ENCODE measurements at places on chromosomes 4 and X.

DNA sequence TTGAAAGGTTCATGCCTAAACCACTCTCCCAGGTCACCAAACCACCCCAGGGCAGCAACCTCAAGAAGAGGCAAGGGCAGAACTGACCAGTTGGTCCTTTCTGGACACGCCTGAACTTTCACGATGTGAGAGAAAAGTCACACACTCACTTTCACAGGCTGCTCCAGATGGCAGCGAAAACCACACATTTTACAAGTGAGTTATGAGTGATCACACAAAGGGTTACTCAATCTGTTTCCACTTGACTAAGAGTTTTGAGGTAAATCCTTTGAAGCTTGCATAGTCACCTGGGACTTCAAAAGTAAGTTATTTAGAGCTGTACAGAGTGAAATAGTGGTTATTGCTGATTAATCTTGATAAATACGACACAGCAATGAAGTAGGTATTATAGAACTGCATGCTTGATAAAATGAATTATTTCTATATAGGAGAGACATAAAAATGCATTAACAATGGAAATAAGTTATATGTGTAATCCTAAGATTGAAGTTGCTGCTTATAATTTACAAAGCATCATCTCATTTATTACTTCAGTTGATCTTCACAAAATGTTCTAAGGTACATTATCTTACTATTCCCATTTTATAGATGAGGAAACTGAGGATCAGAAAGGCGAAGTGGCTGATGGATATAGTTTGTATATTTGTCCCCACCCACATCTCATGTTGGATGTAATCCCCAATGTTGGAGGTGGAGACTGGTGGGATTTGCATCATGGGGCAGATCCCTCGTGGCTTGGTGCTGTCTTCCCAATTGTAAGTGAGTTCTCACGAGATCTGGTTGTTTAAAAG lies 103.0 kb upstream of the KLF3 start:
- no peak for DNase-seq

- no peak for DNase-seq
These were observed 99.4 kb upstream of the IL1RAPL1 start for GRCh38 chrX:28487818-28488217.

GRCh38 chrX:57899064-57899463 lies 11.2 kb downstream of the ZXDA start:
- no peak for DNase-seq

GRCh38 chr4:131764730-131765129 lies 1384.4 kb upstream of the PCDH10 start:
- DNase-seq: no peak

DNA sequence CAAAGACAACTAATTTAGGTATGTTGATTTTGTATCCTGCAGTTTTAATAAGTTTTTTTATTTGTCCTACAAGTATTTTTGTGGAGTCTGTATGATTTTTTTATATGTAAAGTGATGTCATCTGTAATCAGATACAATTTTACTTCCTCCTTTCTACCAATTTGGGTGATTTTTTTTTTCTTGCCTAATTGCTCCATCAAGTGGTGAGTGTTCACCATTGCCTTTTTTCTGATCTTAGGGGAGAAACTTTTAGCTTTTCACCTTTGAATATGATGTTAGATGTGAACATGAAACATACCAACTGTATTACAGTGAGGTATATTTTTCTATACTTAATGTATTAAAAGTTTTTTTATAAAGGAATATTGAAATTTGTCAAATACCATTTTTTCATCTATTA lies 362.3 kb downstream of the PABPC4L start:
- no peak for DNase-seq

GRCh38 chrX:43590150-43590549 lies 65.9 kb upstream of the MAOA start:
- DNase-seq: no peak

- DNase-seq: no peak
These were observed 3.9 kb upstream of the DTHD1 start for GRCh38 chr4:36277533-36277932.

- DNase-seq: no peak
These were observed 118.8 kb downstream of the GABRA2 start for GRCh38 chr4:46270986-46271596.

DNA sequence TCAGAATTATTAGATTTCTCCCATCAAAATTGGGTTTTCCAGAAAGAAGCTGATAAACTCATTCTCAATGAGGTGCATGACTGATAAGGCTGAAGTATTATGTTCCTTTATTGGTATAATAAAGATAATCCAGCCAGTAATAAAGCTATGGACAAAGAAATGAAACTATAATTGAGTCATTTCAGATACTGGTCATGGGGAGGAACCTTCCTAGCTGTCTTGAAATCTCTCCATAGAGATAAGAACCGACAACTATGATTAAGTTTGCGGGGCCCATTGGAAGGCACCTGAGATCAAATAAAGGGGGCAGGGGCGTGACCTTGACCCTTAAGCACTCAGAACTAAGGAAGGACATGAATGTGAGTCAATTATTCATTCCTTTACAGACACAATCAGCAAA lies 47.8 kb downstream of the RAI2 start:
- DNase-seq: no peak

DNA sequence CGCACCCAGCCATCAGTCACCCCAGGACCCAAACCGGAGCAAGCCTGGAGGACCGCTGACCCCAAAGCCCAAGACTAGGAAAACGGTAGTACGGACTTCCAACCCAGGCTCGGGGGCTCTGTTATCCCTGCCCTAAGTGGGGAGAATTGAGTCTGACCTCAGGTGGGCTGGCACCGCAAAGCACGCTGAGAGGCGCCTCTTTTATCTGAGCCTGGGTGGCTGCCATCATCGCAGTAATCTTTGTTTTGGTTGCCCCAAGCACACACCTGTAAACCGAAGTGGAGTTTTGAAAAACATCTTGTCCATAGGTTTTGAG lies 894 bp upstream of the SH3RF1 start:
- DNase-seq: no peak

DNA sequence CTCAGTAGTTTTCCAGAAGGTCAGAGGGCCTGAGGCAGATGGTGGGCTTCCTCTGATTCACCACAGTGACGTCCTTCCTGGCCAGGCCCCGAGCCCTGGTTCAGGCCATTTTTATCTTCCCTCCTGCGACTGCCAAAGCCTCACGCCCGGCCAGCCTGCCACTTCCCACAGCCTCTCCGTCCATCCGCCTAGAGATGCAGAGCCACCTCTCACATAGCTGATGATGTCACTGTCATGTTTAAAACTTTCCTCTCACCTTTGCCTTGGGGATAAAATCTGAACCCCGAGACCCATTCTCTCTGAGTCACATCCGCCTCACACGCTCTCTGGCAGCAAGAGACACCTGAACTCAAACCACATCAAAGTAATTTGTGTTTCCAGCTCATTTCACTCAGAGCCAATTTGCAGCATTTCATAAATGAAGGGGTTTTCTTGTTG lies 175.3 kb downstream of the QDPR start:
- DNase-seq: peak; percentile 58

DNA sequence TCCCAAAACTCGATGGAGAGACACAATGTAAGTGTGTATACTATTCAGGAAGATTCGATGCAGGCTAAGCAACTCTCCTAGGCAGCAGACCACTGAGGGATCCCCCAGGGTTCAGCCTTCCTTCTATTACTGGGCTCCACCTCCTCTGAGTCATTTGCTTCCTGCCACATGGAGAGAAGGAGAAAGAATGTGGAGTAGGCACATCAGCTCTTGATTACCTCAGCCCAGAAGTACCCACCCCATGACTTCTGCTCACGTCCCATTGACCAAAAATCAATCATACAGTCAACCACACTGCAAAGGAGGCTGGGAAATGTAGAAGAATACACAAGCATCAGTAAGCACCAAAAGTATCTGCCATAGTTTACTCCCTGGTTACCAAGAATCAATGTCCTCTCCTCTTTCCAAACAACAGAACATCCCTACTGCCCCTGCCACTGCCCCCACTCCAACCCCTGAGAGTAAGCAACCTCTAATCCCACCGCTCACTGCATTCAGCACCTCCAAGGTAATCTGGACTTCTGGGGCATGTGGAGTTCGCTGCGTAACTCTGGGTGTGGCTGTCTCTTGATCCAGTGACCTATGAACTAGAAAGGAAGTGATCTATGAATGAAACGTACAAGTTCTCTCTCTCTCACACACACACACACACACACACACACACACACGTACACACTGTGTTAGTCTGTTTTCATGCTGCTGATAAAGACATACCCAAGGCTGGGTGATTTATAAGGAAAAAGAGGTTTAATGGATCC lies 91.2 kb upstream of the C1QTNF7 start:
- no peak for DNase-seq

- DNase-seq: no peak
These were observed at the start of gene STS for GRCh38 chrX:7147413-7147977. Gene STS, plus strand, starts transcription at chrX:7147712. Its CDS starts 105,488 bp downstream, at chrX:7253200.

- DNase-seq: no peak
These were observed 26.8 kb downstream of the DOCK11 start for GRCh38 chrX:118522230-118522926.

DNA sequence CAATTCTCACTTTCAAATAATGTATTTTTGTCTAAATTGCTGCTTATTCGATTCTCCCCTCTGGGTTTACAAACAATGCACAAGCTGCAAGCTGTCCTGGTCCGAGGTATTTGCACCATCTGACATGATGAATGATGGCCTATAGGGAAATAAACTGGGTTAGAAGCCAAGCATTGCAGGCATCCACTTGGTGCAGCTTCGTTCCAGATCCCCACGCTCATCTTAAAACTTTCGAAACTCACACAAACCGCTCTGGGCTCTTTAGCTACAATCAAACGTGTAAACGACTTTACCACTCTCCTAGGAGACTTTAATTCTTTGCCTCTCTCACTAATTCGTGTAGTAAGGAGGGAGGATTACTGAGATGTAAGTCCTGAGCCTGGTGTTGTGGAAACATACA lies 19.0 kb downstream of the PHKA2 start:
- no peak for DNase-seq

DNA sequence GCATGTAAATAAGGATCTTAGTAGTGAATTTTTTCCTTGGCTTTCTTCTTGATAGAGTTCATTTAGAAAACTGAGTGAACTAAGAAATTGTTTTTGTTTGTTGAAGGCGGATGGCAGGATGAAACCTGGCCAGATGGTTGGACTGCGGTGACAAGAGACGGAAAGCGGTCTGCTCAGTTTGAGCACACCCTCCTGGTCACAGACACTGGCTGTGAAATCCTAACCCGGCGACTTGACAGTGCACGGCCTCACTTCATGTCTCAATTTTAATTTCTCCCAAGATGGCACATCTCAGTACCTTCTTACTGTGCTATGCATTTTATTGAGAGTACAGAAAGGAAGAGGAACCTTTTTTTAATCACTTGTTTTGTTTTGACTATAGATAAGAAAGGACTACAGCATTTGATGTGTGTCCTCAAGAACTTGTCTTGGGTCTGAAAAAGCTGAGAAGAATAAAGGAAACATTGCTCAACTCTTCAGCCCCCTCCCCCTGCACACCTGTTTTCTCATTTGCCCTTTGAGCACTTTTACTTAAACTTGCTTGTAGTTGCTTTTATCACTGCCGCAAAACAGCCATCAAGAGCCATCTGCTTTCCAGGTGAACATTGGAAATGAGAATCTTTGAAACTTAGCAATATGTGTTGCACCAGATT lies 27.4 kb downstream of the ADH5 start:
- DNase-seq: no peak

- DNase-seq: no peak
These were observed 135.3 kb downstream of the SHROOM3 start for GRCh38 chr4:76570141-76570973.

DNA sequence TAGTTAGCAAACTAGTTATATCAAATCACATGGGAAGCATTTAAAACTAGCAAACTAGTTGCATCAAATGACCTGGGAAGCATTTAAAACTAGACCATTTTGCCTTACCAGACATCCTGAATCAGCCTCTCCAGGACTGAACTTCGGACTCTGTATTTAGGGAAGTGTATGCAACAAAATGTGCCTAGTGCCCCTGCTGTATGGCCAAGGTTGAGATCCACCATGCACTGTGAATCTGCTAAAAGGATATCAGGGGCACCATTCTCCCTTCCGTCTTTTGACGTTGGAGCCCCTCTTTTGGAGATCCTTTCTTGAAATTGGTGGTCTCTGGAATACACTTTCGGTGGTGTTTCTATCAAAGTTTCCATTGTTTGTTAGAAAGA lies 49.5 kb downstream of the CCNI start:
- DNase-seq: no peak

DNA sequence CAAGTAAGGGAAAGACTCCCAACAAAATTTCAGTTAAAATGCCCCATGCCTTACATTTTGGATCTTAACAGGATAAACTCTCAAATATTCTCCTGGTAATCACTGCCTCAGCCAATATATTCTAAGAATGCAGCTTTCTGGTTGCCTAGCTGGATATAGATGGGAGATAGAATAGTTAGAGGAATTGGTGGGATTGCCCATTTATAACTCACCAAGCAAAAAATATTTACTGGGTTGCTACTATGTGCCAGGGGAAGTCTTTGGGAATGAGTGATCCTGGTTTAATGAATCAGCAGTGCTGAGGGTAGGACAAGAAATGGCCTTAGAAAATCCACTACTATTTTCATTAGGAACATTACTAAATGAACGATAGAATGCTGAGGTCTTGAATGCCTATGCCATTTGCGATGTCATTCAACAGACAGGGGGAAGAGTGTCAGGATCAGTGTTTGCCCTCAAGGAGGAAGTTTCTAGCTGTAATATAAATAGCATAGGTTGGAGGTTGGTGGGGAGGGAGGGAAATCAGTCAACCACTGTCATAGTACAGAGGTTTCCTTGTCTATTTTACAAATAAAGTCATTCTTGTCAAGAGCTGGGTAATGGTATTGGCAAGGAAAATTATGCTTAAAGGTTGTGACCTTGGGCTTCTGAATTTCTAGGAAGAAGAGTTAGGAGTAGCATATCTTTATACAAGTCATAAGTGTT lies 63.5 kb downstream of the ENOPH1 start:
- DNase-seq: no peak

GRCh38 chr4:124322234-124323065 lies 390.1 kb downstream of the ANKRD50 start:
- no peak for DNase-seq

DNA sequence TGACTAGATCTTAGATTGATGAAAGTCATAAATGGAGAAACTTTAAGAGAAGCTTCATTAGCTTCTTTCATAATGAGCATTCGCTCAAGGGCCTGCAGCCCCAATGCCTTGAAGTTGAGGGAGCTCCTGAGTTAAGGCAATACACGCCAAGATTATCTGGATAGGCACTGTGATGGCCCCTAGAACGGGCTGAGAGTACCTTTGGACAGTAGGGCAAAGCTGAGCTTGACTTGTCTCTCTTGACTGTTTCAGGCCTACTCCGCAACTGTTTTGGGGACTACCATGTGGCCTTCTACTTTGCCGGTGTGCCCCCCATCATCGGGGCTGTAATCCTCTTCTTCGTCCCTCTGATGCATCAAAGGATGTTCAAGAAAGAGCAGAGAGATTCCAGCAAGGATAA lies 83.3 kb downstream of the RLIM start:
- no peak for DNase-seq

DNA sequence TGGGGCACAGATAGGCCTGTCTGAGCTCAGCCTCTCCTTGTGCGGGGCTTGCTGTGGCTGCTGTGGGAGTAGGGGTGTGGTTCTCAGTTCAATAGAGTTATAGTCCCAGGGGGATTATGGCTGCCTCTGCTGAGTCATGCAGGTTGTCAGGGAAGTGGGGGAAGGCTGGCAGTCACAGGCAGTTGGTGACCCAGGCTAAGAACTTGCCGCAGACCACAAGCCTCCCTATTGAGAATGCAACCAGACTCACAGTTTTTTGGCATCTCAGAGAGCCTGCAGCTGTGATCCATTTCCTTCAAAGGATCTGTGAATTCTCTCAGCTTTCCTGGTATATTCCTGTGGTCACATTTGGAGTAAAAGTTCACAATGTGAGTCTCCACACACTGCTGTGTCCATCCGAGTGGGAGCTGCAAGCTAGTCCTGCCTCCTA lies 364.9 kb downstream of the ZNF674 start:
- DNase-seq: no peak

GRCh38 chr4:155703486-155704247 lies 37.0 kb downstream of the GUCY1A1 start:
- no peak for DNase-seq

All from stimulated activated CD4-positive, alpha-beta T cell treated with anti-CD3 and anti-CD28 coated beads, TNF-alpha, amount 100 ng/mL, for 4 hours (primary cell).